ENCODE measurements at places on chromosomes 6 and 20.
A peak's percentile ranks its signal among the peaks of the same experiment; 100 is the strongest.

DNA sequence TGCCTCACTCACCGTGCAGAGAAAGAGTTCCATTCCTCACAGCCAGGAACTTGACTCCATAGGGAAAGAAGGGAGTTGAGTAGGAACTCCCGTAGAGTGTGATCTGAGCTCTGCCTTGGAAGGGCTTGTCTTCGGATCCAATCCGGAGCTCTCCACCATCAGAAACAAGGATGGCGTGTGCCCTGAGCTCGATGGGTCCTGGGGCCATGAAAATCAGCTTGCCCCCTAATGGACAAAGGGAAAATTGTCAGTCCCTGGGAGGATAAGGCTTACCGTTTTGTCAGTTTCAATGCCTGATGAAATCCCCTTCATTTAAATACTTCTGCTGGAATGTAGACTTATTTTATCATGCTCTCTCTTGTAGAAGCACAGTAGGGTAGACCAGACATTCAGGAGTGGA is 153.3 kb downstream of the PKHD1 start:
- peak; percentile 43 for DNase-seq

DNA sequence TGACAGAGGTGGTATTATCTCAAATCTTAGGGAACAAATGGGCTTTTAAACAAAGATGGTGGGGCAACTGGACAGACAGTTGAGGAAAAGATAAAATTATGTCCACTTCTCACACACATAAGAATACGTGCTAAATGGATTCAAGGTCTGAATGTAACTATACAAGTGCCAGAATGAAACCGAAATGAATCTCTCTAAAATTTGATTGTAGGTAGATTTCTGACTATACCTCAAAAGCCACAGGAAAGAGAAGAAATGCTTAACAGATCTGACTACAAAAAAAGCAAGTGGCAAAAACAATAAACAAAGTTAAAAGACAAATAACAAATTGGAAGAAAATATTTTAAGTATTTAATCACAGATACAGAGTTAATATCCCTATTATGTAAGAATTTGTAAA is 182.7 kb upstream of the OLIG3 start:
- DNase-seq: no peak

GRCh38 chr6:116059713-116060571 is 749 bp downstream of the FRK start:
- DNase-seq: no peak

DNA sequence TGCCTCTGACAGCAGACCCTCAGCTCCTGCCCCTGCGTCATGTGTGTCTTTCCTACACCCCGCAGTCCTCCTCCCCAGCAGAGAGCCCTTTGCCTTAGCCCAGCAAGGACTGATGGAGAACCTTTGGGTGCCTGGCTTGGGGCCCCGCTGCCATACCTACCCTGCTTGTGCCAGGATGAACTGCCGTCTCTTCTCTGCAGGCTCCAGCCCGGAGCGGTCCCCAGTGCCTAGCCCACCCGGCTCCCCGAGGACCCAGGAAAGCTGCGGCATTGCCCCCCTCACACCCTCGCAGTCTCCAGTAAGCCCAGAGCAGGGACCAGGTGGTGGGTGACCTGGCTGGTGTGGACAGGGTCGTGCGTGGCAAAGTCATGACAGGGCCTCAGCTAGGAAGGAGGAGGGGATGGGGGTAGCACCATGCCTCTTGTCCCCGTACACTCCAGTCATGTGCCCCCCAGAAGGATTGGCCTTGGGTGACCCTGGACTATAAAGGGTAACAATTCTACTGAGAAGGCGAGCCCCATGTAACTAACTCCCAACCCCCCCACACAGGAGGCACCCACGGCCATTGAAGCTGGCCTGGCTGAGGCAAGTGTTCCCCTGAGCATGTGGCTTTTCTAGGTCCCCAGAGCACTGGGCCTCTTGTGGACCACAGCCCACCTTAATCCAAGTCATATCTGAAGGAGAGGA is 8.3 kb downstream of the HSPA12B start:
- no peak for DNase-seq

DNA sequence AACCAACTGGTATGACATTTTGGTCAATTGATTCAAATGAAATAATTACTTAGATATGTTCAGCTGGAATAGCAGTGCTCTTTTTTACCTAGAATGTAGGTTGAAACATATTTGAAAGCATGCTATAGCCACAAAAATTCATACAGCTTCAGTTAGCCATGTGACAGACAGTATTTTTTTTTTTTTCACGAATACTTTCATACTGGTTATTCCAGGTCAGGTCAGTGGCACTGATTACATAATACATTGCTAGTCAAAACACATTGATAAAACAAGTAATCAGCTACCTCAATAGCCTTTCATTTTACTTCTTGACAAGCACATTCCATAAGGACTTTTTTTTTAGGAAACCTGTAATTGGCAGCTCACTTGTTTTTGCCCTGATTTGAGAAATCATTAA is 222.6 kb downstream of the EYA4 start:
- DNase-seq: no peak

GRCh38 chr6:116924245-116924644 is 47.2 kb downstream of the RFX6 start:
- peak; percentile 22 for DNase-seq

DNA sequence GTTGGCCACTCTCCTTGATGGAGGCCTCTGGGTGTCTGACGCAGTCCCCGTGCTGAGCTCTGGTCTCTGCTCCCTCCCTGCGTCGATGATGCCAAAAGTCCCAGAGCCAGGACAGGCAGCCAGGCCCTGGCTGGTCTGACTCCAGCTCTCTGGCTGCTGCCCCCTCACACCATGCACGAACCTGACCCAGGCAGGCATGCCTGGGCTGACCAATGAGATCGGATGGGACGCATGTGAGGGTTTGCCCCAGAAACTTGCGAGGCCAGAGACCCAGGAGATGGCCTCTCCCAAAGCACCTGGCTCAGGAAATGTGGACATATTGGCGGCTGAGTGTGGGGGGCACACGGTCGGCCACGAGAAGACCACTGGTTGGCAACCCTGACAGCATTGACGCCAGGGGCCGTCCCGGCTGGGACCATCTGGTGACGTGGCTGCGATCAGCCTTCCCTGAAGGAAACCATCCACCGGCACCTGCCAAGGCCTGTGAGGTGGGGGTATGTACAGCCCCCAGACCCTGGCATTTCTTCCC is 51.2 kb upstream of the FRMD1 start:
- DNase-seq: no peak

DNA sequence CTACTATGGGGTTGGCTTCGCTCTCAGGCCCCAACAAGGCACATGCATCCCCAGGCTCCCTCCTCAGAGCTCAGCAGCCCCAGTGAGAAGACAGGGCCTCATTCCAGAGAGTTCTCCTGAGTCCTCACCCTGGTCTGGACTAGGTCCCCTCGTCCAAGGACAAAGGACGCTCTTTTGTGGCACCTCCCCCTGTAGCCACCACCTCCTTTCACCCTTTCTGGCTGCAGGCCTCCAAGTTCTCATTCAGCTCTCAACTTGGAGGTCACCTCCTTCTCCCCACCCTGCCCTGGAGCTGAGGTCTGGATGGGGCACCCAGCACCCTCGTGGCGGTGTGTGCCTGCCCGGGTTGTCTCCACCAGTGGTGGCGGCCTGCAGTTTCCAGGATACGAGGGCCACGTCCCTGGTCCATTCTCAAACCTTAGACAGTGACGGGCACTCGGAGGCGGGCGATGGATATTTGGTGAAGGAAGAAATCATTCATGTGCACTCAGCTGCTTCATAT is 2.5 kb downstream of the UNC93A start:
- DNase-seq: no peak

DNA sequence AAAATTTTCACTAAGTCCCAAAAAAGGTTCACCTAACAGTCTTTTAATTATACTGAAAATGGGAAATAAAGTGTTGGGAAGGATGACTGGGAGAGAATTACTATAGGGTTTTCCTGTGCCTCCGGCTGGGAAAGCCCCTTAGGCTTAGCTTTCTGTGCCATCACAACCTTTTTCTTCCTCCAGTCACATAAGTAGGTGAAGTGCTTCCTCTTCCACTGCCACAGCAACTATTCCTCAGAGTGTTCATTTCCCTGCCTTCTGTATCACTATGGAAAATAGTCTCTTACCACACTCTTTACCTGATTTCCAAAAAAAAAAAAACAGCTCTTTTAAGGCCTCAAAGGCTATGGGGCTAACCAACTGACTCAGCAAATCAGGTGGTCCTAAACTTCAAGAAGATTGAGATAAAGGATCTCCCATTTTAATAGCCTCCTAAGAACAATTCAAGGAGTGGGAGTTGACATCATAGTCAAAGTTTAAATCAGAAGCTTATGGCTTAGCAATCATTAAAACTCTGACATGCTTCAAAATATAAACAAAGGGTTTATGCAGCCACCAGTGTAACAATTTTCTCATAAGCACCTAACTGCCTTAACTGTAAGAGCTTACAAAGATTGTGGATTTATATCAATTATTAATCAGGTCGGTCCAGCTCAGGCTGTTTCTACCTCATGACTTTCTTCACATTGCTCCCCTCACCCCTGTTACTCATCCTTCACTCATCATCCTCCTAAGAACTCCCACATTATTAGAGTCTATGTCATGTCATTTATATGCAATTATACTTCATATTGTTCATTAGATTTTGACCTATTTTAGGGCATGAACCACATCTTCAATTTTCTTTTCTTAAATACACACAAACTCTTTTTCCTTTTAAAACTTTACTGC is 95.3 kb downstream of the RNGTT start:
- no peak for DNase-seq

DNA sequence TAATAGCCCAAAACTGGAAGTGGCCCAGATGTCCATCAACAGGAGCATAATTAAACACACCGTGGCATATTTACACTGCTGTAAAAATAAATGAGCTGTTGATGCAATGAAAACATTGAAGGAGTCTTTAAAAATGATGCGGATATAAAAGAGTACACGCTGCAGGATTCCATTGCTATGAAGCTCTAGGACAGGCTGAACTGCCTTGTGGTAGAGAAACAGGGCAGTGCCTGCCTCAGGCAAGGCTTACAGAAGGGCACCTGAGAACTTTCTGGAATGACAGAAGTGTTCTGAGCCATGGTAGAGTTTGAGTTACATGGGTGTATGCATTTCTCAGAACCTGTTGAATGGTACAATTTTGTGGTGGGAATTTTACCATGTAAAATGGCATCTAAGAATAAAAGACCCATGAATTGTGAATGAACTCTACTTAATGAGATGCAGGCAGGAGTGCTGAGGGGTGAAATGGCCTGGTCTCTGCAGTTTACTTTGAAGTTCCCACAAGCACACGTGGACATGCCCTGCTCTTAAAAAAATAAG is 45.3 kb upstream of the RIN2 start:
- DNase-seq: no peak

GRCh38 chr20:38644588-38645260 is 43.1 kb downstream of the ARHGAP40 start:
- no peak for DNase-seq

- no peak for DNase-seq
Measured at GRCh38 chr20:57000441-57000968, 265.9 kb downstream of the BMP7 start.

- no peak for DNase-seq
Measured at GRCh38 chr20:43843096-43843964, 71.3 kb upstream of the TOX2 start.

- DNase-seq: no peak
Measured at GRCh38 chr6:38216451-38216850, 396.9 kb downstream of the ZFAND3 start.

- no peak for DNase-seq
Measured at GRCh38 chr6:5906340-5906670, 100.4 kb downstream of the NRN1 start.

DNA sequence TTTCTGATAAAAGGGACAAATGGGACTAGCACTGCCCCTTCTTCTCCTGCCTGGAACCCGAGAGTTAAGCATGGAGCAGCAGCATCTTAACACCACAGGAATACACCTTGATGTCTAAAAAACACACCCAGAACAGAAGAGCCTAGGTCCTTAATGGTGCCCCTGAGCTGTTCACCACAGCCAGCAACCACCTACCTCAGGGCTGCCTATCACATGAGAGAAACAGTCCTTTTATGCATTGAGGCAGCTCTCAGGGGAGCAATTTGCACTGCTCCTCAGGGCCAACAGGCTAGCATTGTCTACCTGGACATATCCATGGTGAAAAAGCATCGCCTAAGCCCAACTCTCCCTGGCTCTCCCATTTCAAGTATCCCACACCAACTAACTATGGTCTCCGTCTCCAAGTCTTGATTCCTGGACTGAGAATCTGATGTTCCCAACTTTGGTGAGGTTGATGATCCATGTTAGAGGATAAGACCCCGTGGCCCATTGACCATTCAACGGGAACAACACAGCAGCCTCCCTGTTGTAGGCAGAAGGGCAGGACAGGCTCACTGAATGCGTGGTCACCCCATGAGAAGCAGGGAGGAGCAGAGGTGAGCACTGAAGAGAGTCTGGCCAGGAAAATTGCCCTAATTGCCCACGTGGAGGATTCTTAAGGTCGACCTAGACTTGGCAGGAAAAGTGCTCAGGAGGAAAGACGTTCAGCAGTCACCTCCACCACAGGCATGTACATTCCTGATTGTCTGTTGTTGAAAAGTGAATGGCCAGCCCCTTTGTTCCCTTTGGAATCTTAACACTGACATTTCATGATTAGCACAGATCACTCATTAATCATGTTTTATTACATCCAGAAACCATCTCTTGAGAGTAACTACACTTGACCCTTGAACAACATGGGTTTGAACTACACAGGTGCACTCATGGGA is 4.2 kb upstream of the APMAP start:
- DNase-seq: no peak

- no peak for DNase-seq
Measured at GRCh38 chr20:227439-228105, 514 bp downstream of the DEFB129 start.

Measured in HuH-7 (cell line).